Fibroblast of skin of right quadriceps (primary cell): ENCODE measurements at places on chromosomes 7 and 10.

DNA sequence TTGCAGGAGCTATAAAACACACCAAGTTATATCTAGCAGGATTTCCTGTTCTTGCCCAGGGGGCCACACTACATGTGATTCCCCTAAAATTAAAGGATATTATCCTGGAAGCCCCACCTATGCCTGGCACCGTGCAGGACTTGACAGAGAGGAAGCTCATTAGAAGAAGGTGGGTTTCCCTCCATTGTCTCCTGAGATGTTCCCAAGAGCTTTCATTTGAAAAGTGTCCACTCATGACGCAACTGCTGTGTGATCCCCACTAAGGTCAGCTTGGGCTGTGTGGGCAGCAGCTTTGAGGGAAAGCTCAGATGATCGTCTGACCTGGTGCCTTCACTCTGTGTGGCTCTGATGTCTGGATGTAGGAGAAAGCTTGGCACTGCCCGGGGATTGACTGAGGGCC, 53.5 kb downstream of the RAMP3 start:
- DNase-seq, result no peak

DNA sequence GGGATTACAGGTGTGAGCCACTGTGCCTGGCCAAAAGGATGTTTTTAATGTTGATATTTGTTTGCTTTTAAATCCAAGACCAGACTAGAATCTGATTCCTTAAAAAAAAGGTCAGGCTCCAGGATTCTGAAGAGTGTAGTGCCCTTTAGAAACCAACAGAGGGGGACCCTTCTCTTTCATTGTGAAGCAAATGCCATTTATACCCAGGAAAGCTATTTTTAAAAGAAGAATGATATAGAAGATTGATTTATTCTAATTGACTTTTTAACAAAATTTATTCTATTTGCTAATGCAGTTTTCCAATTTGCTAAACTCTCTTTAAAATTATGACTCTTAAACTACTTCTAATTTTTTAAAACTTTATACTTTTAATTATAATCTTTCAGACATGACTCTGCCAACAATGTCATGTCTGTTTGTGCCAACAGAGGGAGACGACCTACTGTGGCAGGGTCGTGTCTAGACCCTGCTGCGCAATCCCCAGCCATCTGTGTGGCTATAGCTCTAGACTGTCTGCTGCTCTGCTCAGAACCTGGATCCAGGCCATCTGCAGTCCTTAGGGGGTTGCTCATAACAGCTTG, 201.0 kb upstream of the IMMP2L start:
- DNase-seq, result peak; percentile 60

GRCh38 chr7:35720849-35721248, 25.9 kb upstream of the HERPUD2 start:
- DNase-seq, result no peak

- no peak for DNase-seq
Observed at GRCh38 chr7:15481132-15481531, 80.7 kb downstream of the AGMO start.

GRCh38 chr7:31747553-31747952, 60.5 kb downstream of the PPP1R17 start:
- no peak for DNase-seq

DNA sequence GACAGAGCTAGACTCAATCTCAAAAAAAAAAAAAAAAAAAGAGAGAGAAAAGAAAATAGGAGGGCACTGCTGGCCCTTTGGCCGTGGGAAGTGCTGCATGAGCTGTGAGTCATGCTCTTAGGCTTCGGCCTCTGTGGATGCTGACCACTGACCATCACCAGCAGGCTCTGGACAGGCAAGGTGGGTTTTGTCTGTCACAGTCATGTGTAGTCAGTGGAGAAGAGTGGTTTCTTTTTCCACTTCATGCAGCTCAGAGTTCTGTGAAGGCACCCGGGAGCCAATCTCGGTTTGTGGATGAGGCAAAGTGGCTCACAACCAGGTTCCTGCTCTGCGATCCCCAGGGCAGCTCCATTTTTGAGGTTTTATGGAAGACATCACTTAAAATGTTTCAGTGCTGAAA, 58.1 kb downstream of the PRTFDC1 start:
- no peak for DNase-seq

GRCh38 chr10:99430116-99430450, 341 bp downstream of the GOT1 start:
- DNase-seq, result no peak
